ENCODE measurements at places on chromosomes 6 and 20. TPM values are rescaled to one million over a fixed set of nuclear protein-coding genes. Genes with fewer than 3 reads are reported as not detected.

MEI4 gene
- not detected for total RNA-seq

MLIP gene
- 0.20 TPM for total RNA-seq

TFAP2D gene
- total RNA-seq: not detected

RBBP8NL gene
- 0.64 TPM for total RNA-seq

NHLRC1 gene
- 2.3 TPM for total RNA-seq

DEFB132 gene
- total RNA-seq: not detected

PLCB1 gene
- total RNA-seq: 12.4 TPM

ZSCAN23 gene
- total RNA-seq: 2.2 TPM

CDH22 gene
- total RNA-seq: 0.46 TPM

MAS1 gene
- total RNA-seq: not detected

RCAN2 gene
- total RNA-seq: 11.7 TPM

MUC22 gene
- total RNA-seq: not detected

RNGTT gene
- 12.3 TPM for total RNA-seq

FAM184A gene
- 15.4 TPM for total RNA-seq

PDYN gene
- total RNA-seq: not detected

- no peaks in the 10 kb centered on the region for H3K4me1 ChIP-seq
- H3K36me3 ChIP-seq: no peaks in the 10 kb centered on the region
- no peaks in the 10 kb centered on the region for H3K27me3 ChIP-seq
- H3K27ac ChIP-seq: no peak overlapping the region
- DNase-seq: no peak
Observed at GRCh38 chr20:4649941-4650681, 71.6 kb upstream of the PRND start.

DNA sequence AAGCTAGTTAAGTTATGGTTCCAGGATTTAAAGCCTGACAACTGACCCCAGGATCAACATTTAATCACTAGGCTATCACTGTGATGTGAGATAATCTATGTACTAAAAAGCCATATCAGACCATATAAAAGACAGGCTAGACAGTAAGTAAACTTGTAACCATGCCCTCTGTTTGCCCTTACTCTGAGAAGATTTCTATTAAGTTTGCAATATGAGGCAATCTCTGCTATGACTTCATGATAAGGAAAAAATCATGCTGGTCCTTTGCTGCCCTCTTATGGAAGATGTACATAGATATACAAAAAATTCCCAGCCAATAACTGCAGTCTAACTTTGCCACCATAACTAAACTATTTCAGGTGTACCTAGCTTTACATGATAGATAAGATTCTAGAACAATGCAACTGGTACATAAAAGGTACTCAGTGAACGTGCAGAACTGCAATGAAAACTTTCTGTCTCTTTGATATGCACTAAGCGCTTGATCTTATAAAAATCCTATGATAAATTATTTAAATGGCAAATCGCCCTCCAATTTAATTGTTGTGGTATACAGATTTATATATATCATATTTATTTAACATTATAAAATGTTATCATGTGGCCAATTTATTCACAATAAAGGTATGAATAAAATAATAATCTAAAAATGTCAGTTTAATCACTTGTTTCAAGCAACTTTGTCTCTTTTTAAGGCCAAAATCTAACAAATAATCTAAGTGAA lies 70.5 kb downstream of the FAM217A start:
- no peaks in the 10 kb centered on the region for H3K36me3 ChIP-seq
- no peaks in the 10 kb centered on the region for H3K27me3 ChIP-seq
- peak overlapping the region; percentile 39 for H3K27ac ChIP-seq

GRCh38 chr6:40881501-40881900 lies 157.5 kb downstream of the UNC5CL start:
- H3K4me1 ChIP-seq: no peaks in the 10 kb centered on the region
- no peak for DNase-seq
- H3K36me3 ChIP-seq: no peaks in the 10 kb centered on the region
- H3K27me3 ChIP-seq: no peaks in the 10 kb centered on the region
- no peak overlapping the region for H3K4me3 ChIP-seq
- no peak overlapping the region for H3K27ac ChIP-seq

DNA sequence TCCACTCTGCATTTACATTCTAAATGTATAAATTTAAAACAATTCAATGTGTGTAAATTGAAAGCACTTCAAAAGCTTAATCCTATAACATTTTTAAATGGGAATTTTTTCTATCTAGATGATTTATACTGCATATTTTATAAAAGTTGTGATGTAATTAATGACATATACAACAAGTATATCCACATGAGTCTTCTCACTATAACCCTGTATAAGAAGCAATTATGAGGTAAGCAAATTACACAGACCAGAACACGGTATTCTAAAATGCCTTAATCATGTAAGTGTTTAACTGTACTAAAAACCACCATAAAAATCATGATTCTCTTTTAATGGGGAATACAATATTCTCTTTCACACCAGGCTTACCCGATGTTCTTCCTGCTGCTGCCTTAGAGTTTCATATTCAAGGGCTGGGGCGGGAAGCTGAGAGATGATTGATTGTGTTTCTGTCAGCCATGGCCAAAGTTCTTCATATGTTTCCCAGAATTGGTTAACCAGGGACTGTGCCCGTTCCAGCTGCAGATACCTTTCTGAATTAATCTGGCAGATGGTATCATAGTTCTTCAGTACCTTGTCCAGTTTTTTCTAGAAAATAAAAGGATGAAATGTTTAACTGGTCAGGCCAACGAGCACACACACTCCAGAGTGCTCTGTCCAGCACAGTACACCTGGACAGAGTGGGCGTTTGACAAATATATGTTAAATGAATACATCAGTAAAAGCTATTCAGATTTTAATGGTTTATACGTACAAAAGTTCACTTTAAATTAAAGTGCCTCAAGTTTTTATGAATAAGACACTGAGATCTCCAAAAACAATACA lies 127.4 kb downstream of the DST start:
- peaks cover 6% of the 10 kb centered on the region for H3K4me1 ChIP-seq
- H3K27ac ChIP-seq: no peak overlapping the region
- H3K27me3 ChIP-seq: no peaks in the 10 kb centered on the region
- peaks cover 33% of the 10 kb centered on the region for H3K36me3 ChIP-seq
- no peak overlapping the region for H3K4me3 ChIP-seq

- H3K4me3 ChIP-seq: no peak overlapping the region
- H3K27ac ChIP-seq: no peak overlapping the region
- peaks cover 98% of the 10 kb centered on the region for H3K27me3 ChIP-seq
- no peak for DNase-seq
- H3K4me1 ChIP-seq: no peaks in the 10 kb centered on the region
- no peaks in the 10 kb centered on the region for H3K36me3 ChIP-seq
Observed at GRCh38 chr6:50843842-50844241, 25.2 kb downstream of the TFAP2B start.

- no peaks in the 10 kb centered on the region for H3K27me3 ChIP-seq
- no peak overlapping the region for H3K4me3 ChIP-seq
- no peak for DNase-seq
- peak overlapping the region; percentile 74 for H3K27ac ChIP-seq
- H3K4me1 ChIP-seq: peaks cover 75% of the 10 kb centered on the region
- H3K36me3 ChIP-seq: peaks cover 52% of the 10 kb centered on the region
Observed at GRCh38 chr20:31705598-31706597, 16.8 kb downstream of the BCL2L1 start.

DNA sequence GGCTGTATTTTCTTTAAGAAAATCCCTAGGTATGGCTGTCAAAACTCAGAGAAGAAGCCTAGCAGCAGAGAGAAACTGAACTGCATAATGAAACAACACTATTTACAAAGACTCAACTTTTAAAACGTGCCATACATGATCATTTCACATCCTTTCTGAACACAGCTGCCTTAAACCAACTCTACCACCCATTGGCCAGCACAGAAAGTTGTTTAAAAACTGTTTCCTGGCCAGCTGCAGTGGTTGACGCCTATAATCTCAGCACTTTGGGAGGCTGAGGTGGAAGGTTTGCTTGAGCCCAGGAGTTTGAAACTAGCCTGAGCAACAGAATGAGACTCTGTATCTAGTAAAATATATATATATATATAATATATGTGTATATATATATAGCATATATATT lies 336.4 kb upstream of the SOX4 start:
- no peaks in the 10 kb centered on the region for H3K27me3 ChIP-seq
- no peaks in the 10 kb centered on the region for H3K4me1 ChIP-seq
- no peaks in the 10 kb centered on the region for H3K36me3 ChIP-seq
- DNase-seq: no peak
- no peak overlapping the region for H3K4me3 ChIP-seq

DNA sequence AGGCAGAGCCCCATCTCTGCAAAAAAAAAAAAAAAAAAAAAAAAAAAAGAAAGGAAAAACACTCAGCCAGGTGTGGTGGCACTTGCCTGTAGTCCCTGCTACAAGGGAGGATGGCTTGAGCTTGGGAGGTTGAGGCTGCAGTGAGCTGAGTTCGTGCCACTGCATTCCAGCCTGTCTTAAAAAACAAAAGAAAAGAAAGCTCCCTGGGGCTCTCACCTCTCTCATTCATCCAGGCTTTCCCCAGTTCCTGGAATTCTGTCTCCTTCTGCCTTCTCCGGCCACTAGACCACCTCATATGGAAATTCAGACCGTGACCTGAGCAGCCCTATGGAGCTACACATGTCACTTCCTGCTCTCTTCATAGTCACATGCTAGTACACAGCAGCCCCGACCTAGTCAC lies 101.1 kb upstream of the TAB2 start:
- no peak overlapping the region for H3K4me3 ChIP-seq
- H3K4me1 ChIP-seq: no peaks in the 10 kb centered on the region
- no peaks in the 10 kb centered on the region for H3K36me3 ChIP-seq
- no peak overlapping the region for H3K27ac ChIP-seq

GRCh38 chr6:87618531-87618930 lies 28.6 kb downstream of the ORC3 start:
- no peaks in the 10 kb centered on the region for H3K27me3 ChIP-seq
- H3K4me1 ChIP-seq: no peaks in the 10 kb centered on the region
- H3K27ac ChIP-seq: no peak overlapping the region
- H3K4me3 ChIP-seq: no peak overlapping the region
- H3K36me3 ChIP-seq: peaks cover 37% of the 10 kb centered on the region
- no peak for DNase-seq

DNA sequence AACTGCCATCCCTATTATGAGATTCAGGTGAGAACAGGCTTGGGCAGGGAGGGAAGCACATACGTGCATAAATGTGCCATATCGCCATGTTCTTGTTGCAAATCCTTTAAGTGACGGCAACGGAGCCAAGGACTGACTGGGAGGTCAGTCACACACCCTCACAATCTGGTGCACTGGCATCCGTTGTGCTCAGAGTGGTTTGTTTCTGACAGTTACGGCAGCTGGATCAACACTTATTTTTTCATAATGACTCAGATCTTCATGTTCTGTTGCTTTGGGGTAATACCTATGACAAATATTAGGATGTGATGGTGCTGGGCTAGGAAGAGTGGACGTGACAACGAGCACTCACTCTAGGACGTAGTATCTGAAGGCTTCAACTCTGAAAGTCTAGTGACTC lies 56.2 kb upstream of the PREP start:
- no peaks in the 10 kb centered on the region for H3K27me3 ChIP-seq
- no peaks in the 10 kb centered on the region for H3K4me1 ChIP-seq
- H3K4me3 ChIP-seq: no peak overlapping the region
- no peaks in the 10 kb centered on the region for H3K36me3 ChIP-seq
- DNase-seq: no peak
- peak overlapping the region; percentile 15 for H3K27ac ChIP-seq

- no peak overlapping the region for H3K27ac ChIP-seq
- H3K36me3 ChIP-seq: no peaks in the 10 kb centered on the region
- DNase-seq: no peak
- no peak overlapping the region for H3K4me3 ChIP-seq
Observed at GRCh38 chr20:33561692-33562601, 72.1 kb downstream of the CBFA2T2 start.

DNA sequence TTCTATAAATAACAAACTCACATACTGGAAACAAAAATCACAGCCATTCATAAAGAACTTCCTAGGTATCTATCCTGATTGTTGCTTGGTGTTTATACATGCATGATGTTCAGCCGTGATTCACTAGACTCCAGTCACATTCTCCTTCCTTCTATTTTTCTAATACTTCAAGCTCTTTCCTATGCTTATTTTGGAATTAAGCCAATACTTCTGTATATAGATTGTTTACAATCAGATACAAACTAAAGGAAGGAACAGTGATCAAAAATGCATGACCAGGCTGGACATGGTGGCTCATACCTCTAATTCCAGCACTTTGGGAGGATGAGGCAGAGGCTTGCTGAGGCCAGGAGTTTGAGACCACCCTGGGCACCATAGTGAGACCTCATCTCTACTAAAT lies 377.5 kb upstream of the IRAK1BP1 start:
- H3K27ac ChIP-seq: no peak overlapping the region
- no peak for DNase-seq
- no peaks in the 10 kb centered on the region for H3K36me3 ChIP-seq
- no peak overlapping the region for H3K4me3 ChIP-seq

- no peak overlapping the region for H3K27ac ChIP-seq
- no peaks in the 10 kb centered on the region for H3K27me3 ChIP-seq
- no peak for DNase-seq
- H3K36me3 ChIP-seq: no peaks in the 10 kb centered on the region
Observed at GRCh38 chr6:159972506-159973268, 3.8 kb downstream of the IGF2R start.

DNA sequence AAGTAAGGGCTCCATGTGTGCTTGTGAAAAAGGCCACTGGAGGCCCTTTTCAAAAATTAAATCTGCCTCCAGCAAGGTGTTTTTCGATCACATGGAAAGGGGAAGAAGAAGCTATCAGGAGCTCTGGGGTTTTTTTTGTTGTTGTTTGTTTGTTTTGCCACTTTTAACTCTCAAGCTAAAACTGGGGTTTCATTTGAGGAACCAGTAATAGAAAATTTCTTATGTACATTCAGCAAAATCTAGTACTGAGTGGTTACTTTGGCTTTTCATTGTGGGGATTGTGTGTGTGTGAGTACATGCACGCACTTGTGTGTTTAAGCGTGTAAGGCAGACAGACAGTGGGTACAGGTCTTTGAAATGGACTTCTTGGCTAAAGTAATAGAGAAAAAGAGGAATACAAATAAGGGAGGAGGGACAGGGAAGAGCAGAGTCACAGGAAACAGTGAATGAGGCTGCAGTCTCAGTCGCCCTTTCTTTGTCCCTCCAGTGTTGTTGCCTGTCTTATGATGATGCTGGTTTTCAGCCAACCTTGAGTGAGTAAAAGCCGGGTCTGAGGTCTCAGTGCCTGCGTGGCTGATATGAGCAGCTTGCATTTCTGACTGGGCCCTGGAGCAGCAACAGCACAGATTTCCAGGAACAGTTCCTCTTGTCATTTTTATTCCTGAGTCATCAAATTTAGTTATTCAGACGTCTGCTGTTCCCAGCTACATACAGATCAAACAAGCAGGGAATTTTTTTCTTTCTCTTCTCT lies 26.2 kb downstream of the SLC16A10 start:
- peak overlapping the region; percentile 61 for H3K27ac ChIP-seq
- H3K27me3 ChIP-seq: no peaks in the 10 kb centered on the region
- DNase-seq: no peak
- H3K4me1 ChIP-seq: peaks cover 18% of the 10 kb centered on the region
- H3K36me3 ChIP-seq: no peaks in the 10 kb centered on the region

- DNase-seq: no peak
- H3K36me3 ChIP-seq: no peaks in the 10 kb centered on the region
- no peaks in the 10 kb centered on the region for H3K27me3 ChIP-seq
- no peaks in the 10 kb centered on the region for H3K4me1 ChIP-seq
Observed at GRCh38 chr6:128206610-128207426, 306.0 kb upstream of the THEMIS start.

GRCh38 chr6:155270561-155271091 lies 6.8 kb downstream of the CLDN20 start:
- DNase-seq: no peak
- no peaks in the 10 kb centered on the region for H3K27me3 ChIP-seq
- no peak overlapping the region for H3K27ac ChIP-seq
- no peaks in the 10 kb centered on the region for H3K36me3 ChIP-seq

GRCh38 chr6:35495258-35496035 lies 1.4 kb downstream of the TEAD3 start:
- peak overlapping the region; percentile 66 for H3K4me3 ChIP-seq
- DNase-seq: no peak
- peaks cover 4% of the 10 kb centered on the region for H3K27me3 ChIP-seq
- no peaks in the 10 kb centered on the region for H3K36me3 ChIP-seq
